ENCODE measurements at places on chromosomes 7 and 10.
A peak's percentile ranks its signal among the peaks of the same experiment; 100 is the strongest.

DNA sequence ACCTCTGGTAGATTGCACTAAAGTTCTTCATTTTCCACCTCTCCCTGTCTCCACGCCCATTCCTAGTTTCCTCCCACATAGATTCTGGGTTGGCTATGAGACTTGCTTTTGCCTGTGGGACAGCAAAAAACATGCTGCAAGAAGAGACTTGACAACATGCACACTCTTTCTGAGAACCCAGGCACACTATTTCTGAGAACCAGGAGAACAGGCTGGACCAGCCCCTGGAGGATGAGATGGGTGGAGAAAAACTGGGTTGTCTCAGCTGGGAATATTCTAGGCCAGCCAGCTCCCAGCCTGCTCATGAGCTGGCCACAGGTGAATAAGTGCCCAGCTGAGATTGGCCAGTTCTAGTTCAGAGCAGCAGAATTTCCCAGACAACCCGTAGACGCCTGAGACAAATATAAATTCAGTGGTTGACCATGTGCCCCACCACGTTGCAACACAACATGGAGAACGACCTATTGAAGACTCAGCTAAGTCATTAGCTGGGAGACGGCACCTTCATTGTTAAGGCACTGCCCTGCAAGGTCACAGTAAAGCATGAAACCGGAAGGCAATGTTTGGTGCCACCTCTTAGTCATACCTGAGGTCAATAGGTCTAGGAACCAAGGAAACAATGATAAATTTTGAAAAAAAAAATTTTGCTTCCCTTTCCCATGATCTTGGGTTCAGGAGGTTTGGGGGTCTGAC lies 92.7 kb upstream of the AKR1E2 start:
- DNase-seq: no peak

GRCh38 chr10:10624567-10624962 lies 393.1 kb upstream of the CELF2 start:
- no peak for DNase-seq

DNA sequence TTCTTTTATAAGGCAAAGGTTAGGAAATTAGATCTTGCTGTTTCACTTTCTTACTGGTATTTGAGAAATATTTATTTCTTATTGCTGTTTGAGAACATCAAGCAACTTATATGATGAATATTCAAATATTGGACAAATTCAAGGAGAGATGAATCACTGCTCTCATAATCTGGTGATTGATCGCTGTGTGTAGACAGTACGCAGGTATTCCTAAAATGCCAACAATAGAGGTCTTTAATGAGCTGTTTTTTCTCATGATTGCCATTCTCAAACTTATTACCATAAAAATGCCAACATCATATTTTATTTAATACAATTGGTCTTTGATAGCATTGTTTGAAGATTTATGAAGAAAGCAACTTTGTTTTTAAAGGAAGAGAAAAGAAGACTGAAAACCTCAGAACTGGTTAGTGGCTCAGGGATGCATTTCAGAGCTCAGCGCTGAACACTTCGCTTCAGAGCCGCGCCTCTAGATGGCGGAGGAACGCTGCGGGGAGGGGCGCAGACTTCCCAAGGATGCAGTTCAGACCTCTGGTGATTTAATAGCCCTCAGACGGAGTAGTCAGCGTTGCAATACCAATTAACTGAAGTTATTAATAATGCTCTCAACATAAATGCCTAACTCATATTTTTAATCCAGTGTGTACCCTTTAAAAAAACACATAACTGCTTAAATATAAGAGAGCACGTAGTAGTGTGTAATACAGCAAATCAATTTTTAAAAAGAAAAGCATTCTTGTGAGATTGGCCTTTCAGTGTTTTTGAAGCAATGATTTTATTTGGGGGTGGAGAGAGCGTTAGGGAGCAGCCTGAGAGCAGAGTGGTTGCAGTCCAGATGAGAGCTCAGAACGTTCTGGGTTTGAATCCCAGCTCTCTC lies 38.5 kb upstream of the STEAP4 start:
- no peak for DNase-seq

DNA sequence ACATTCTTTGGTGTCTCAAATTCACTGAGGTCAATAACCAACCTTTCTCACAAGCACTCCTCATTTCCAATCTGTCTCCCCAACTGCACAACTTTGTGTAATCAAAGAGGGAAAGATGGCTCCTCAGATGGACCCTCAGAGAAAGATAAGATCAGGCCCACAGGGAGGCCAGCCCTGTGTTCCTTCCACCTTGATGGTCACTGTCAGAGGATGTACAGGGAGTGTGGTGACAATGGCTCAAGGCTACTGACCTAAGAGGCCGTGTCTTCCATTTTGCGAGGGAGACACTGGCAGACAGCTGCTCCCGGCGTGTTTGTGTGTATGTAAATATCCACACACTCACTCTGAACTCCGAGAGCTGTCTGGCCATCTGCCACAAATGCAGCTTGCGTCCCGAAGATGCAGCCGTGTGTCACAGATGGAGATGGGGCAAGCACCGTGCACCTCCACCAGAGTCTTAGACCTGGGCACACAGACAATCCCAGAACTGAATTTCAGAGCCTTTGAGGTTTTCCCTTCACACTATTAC lies 712.1 kb upstream of the NRP1 start:
- peak; percentile 43 for DNase-seq

GRCh38 chr7:151857866-151858450 lies 19.0 kb downstream of the PRKAG2 start:
- DNase-seq: no peak

- DNase-seq: no peak
These were observed 32.1 kb downstream of the NRF1 start for GRCh38 chr7:129643550-129644170.

DNA sequence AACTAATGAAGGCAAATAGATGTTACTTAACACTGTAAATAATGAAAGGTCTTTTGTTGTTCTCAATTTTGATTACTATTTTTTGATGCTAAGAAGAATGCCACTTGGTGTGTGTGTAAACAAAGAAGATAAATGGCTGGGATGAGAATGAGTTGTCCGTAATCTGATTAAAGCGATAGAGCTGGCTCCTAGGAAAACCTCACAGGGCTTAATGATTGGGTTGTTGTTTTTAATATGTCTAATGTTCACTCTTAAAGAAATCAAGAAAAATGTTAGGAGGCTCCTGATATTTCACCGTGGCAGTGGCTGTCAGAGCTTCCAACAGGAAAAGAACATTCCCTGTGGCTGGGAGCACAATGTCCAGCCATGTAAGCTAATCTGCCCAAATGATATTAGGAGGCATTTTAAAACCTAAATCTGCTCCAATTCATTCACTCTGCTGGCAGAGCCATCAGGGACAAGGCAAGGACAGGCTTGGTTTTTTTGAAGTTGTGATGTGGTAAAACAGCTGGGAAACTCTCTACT lies 243.9 kb downstream of the SNX10 start:
- DNase-seq: no peak

DNA sequence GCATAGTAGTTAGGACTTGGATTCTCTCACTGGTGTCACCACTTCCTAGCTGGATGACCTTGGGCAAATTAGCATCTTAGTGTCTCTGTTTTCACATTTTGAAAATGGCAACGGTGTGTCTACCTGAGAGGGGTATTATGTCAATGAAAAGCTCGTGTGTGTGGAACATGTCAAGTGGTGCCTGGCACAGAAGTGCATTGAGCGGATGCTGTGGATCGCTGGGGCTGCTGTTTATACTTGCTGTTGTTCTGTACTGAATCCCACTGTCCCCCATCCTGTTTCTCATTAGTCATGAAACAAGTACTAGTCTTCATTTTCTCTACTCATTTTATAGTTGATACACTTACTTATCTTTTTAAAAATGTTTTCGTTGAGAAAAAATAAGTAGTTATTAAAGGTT lies 26.1 kb downstream of the RBM33 start:
- DNase-seq: no peak
